ENCODE measurements at places on chromosomes 4 and X.

DNA sequence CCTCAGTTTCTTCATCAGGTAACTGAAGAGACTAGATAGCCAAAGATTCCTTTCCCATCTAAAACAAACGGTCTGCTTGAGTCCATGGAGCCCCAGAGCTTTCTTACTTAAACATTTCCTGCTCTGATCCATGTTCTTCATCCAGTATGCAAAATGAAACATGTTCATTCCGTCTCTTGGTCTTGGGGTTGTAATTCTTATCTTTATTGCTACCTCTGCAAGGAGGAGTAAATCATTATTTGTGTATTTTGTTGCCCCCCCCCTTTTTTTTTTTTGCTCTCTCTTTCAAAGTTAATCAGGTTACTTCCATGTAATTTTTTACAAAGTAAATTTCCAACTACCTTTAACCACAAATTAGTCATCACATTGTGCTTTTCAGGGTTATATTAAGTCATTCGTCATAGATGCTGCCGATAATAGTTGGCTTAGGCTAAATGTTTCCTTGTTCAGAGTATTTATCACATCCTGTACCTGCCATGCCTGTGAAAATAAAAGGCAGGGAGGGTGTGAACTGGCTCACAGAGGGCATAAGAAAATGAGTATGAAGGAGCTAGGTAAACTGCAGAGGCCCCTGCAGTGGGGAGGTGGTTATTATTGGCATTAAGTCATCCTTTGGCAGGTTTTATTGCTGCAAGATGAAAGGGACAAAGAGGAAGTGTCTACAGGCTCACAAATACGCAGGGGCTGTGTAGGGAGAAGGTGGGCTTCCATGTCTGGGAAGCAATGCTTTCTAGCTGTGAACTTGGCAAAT lies 76.7 kb upstream of the HS3ST1 start:
- no peak for DNase-seq

DNA sequence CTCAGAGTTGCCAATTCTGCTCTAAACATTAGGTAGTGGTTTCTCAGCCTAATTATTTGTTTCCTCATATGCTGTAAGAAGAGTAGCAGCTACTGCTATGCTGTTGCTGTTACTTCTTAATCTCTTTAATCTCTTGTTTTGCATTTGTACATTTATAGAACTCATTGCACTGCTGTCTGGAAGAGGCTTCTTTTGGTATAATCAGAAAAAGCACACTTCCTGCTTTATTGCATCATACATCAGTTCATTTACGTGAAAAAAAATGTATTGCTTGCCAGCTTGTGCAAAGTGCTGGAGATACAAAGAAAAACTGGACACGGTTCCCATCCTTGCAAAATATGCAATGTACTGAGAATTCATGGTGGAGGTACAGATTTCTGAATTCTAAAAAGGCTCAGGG lies 332.0 kb downstream of the GRXCR1 start:
- DNase-seq = no peak

DNA sequence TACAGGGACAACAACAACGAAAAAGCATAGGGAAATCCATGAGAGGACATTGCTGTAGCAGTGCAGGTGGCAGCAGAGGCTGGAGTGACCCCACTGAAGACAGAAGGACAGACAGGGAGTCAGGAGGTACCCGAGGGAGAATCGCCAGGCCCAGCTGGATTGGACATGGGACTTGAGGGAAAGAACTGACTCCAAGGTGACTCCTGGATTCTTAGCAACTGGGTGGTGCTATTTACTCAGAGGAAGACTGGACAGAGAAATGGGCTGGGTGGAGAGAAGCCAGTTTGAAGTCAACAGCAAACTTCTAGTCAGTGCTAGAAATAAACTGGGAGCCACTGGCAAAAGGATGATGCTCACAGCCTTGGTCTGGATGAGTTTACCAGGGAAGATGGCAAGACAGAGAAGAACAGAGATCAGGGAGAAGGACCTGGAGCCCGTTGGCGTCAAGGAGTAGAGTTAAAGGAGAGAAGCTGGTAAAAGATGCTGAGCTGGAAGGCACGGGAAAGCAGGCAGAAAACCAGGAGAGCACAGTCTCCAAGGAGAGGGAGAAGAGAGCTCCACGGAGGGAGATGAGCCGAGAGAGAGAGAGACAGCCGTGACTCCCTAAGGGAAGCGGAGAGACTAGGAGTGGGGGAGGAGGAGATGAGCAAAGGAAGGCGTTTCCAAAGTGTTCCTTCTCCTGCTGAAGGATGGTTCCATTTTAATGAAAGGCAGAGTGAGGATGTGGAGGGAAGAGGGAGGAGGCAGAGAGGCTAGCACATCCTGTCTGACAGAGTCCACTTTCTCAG lies 119.4 kb downstream of the AFAP1 start:
- no peak for DNase-seq

DNA sequence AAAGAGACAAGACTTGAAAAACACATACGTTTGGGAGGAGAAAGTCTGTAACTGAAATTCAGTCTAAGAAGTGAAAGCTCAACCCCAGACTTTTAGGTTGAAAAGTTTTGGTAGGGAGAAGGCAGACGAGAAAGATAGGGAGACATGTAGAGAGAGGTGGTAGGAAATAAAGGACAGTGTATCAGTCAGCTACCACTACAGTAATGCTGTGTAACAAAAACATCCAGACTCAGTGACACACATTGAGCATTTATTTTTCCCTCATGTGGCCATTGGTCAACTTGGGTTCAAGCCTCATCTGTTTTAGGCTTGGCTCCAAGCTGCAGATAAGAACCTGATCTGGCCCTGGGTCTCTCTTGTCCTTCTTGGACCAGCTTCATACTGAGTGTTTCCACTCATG lies 26.9 kb downstream of the CCKAR start:
- DNase-seq = no peak

GRCh38 chrX:106905064-106905708 lies 2.0 kb upstream of the RIPPLY1 start:
- DNase-seq = no peak

DNA sequence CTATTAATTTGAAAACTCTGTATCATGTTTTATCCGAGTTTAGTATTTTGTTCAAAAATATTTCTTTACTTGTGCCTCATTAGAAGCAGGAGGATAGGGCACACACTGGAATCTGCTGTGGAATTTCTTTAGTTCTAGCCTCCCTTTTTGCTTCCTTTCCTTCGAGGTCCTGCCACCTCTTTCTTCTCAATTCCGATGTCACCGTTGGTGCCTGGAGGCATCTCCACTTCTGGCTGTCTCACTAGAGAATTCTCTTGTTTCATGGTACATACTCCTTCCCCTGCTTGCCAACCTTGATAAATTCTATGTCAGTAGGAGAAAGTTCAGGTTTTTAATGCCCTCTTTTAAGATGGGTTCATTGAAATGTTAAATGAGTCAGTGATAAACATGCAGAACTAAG lies 140.1 kb downstream of the ANK2 start:
- no peak for DNase-seq

DNA sequence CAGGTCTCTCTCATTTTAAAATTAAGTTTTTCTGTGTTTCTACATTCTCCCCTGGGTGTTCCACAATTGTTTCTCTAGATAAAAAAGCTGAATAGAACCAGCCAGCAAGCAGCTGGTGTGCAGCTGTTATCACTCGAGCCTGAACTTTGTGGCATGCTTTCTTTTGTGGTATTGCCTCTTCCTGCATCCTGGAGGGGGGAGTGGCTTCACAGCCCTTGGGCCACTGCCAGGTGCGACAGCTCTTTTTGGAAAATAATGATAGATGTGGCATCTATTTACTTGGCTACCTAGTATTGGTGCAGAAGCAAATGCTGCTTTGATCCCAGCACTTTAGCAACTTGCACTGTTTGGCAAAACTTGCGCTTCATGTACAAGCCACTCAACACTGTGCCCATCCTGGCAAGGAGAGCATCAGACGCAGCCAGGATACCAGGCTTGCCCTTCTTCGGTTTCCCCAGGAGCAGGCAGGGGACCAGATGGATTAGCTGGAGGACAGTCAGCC lies 69.4 kb downstream of the HMGB2 start:
- no peak for DNase-seq
